ENCODE measurements at places on chromosomes 4 and X.

- DNase-seq: no peak
Measured at GRCh38 chrX:104189837-104190236, 23.6 kb downstream of the FAM199X start.

- DNase-seq: no peak
Measured at GRCh38 chr4:150248181-150248580, 169.9 kb downstream of the DCLK2 start.

DNA sequence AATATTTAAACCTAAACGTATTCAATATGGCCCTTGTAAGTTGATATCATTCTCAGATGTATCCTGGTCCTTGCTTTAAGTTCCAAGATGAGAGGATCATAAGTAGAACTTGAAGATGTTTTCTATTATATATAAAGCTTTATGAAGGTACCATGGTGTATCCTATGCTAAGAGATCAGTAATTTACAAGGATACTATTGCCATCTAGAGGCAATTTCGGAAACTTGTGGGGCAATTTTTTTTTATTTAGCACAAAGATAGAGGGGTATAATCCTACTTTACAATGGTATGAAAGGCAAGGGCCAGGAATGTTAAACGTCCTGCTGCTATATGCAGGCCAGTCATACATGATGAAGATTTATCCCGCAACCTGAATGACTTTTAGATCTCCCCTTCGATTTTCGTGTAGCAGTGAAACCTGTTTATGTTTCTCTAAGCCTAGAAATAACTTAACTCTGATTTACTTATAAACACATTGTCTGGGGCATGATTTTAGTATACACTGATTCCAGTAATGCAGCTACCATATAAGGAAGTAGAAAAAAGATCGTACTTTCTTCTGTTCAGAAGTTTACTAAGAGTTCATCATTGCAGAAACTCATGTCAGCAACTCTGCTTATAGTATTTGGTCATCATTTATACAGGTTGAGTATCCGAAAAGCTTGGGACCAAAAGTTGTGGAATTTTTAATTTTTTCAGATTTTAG is 2.6 kb downstream of the SLC25A31 start:
- no peak for DNase-seq

DNA sequence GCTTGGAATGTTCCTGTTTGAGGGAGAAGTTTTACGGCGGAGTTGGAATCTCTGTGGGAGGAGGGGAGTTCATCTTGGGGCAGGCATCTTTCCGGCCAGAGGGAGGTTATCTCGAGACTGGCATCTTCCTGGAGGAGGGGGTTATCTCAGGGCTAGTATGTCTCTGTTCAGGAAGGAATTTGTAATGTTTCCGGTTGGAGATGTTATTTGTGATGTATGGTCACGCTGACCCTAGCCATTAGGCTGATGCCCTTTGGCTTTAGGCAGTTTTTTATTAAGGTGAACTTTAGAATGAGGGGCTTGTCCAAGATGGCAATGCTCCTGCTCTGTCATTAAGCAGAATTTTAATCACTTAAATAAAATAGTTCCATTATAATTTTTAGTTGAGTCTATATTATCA is 449.7 kb downstream of the PCDH10 start:
- no peak for DNase-seq

GRCh38 chrX:41666251-41666650 is 22.5 kb upstream of the GPR34 start:
- DNase-seq: no peak

GRCh38 chrX:120456973-120457372 is 12.1 kb downstream of the LAMP2 start:
- DNase-seq: no peak

DNA sequence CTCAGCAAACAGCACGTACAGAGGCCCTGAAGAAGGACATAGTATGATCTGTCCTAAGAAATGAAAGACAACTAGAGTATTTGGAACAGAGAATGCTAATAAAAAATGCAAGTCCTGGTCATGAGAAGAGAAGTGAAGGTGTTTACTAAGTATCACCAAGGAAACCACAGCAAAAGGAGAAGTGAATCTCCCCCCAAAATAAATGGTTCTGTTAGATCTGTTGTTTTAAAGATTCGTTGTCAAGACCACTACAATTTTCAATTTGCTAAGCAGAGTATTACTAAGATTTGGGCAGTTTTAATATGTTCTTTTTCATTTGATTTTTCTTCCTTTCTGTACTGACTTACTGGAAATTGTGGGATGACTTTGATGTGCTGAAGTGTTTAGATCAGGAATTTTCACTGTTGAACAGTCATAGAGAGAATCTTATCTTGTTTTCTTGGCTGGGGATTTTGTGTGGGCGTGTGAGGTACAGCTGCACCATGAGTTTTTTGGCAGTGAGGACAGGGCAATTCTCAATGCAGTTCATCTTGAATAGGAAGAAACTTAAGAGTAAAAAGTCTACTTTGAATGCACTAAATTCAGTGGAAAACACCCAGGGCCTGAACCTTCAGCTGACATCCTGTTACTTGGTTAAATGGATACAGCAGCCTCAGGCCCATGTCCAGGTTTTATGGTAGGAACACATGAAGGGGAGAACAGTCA is 132.2 kb downstream of the STIM2 start:
- DNase-seq: no peak

- peak; percentile 10 for DNase-seq
Measured at GRCh38 chr4:24912252-24913118, at the start of gene CCDC149. CCDC149 (minus strand) TSS chr4:24913042; CDS start chr4:24912864, 178 bp downstream.

DNA sequence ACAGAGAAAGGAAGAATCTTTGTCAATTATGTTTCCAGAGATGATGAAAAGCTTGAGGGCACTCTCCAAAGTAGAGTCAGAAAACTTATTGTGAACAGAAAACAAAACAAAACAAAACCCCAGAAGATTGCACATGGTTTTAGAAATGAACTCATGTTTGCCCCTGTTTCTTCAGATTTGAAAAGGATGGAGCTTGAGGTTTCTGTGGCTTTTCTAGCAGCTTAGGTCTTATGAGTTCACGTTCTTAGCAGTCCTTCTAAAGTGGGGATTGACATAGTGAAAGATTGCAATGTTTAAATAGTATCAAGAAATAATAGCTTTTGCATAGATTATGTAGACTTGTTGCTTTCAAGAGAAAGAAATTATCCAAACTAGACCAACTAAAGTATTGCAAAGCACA is 421.8 kb downstream of the GBA3 start:
- no peak for DNase-seq

GRCh38 chr4:69776696-69777095 is 16.3 kb upstream of the SULT1B1 start:
- DNase-seq: no peak

DNA sequence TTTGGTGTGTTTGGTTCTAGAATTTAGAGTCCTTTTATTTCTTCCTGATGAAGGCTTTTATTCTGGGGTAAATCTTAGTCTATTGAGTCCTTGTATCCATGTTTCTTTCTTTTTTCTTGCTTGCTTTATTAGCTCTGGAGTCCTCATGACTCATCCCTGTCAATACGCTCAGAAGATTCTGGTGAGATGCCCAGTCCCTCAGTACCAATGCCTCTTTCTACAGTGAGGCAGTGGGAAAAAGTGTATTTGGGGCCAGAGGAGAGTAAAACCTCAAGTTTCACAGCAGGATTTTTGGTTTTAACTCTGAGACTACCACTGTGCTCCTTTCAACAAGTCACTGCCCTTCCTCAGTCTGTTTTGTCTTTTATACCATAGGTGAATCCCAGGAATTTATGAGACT is 368.0 kb downstream of the GBA3 start:
- DNase-seq: no peak

DNA sequence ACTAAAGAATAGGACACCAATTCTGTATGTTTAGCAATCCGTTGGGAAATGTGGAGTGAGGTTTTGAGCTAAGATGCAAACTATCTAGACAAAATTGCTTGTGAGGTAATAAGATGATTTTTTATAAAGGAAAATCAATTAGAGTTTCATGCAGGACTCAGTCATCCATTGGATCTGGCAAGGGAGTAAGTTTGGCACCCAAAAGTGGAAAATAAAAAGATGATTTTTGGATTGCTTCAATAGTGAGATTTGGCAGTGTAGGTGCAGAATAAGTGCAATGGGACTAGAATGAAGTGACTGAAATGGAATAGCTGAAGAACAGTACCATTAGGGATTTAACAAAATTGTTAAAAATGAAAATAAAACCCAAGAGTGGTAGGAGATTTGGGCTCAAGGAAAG is 290.5 kb upstream of the EPHA5 start:
- no peak for DNase-seq

DNA sequence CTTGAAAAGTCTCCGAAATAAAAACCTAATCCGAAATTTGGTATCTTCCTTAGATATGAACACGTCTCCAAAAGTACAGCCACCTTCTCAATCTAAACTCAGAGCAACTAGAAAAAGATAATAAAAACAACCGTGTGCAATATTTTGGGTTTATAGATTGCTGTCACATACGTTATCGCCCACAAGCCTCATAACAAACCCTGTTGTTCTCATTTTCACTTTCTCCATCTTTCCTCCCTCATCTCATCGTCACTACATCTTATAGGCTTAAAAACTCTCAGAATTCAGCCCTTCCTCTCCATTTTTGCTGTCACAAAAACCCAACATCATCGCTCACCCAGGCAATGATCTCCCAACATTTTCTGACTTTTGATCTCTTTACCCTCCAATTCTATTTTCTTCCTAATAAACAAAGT is 448 bp upstream of the SCFD2 start:
- DNase-seq: no peak

GRCh38 chr4:153181293-153181692 is 22.9 kb upstream of the TRIM2 start:
- DNase-seq: no peak

- no peak for DNase-seq
Measured at GRCh38 chr4:78058591-78059523, 1.7 kb downstream of the FRAS1 start.

GRCh38 chrX:39974270-39974669 is 123.5 kb downstream of the BCOR start:
- no peak for DNase-seq

DNA sequence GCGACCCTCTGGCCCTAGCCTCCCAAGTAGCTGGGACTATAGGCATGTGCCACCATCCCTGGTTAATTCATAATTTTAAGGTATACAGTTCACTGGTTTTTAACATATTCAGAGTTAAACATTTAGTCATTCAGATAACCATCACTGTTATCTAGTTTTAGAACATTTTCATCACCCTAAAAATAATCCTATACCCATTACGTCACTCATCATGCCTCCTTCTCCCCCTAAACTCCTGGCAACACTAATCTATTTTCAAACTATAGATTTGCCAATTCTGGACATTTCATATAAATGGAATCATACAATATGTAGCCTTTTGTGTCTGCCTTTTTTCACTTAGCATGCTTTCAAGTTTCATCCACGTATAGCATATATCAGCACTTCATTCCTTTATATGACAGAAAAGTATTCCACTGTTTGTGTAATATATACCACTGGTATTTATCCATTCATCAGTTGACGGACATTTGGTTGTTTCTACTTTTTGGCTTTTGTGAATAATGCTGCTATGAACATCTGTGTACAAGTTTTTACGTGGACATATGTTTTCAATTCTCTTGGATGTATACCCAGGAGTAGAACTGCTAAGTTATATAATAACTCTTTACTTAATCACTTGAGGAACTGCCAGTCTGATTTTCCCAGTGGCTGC is 32.0 kb upstream of the RPS3A start:
- DNase-seq: no peak

DNA sequence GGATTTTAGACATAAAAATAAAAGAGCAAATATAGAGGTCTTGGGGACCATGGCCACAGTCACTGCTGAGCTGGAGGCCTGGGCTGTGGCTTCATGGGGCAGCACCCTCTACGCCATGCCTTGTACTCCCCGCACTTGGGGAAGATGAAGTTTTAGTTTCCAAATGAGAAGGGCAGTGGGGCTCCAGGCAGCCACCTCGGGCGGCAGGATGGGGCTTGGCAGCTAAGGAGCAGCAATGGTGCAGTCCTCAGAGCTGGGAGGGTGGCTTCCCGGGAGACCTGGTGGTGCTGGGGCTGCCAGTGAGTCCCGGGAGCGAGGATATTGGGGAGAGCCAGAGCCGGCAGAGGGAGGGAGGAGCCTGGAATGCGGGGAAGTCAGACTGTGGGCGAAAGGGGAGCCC is 2.4 kb downstream of the CXCR3 start:
- no peak for DNase-seq

DNA sequence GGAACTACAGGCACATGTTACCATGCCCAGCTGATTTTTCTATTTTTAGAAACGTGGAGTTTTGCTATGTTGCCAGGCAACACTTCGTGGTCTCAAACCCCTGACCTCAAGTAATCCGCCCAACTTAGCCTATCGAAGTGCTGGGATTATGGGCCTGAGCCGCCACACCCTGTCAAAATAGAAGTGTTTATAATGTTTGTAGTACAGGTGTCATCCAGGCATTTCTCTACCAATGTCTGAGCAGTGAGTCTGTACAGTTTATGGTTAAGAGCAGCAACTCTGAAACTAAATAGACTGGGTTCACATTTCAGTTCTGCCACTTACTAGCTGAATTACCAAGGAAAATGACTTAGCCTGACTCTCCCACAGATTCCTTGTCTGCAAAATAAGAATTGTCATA is 460.4 kb upstream of the GALNT7 start:
- no peak for DNase-seq
